IPS-NIHi11 (cell line): ENCODE measurements at places on chromosomes 2 and 18.

DNA sequence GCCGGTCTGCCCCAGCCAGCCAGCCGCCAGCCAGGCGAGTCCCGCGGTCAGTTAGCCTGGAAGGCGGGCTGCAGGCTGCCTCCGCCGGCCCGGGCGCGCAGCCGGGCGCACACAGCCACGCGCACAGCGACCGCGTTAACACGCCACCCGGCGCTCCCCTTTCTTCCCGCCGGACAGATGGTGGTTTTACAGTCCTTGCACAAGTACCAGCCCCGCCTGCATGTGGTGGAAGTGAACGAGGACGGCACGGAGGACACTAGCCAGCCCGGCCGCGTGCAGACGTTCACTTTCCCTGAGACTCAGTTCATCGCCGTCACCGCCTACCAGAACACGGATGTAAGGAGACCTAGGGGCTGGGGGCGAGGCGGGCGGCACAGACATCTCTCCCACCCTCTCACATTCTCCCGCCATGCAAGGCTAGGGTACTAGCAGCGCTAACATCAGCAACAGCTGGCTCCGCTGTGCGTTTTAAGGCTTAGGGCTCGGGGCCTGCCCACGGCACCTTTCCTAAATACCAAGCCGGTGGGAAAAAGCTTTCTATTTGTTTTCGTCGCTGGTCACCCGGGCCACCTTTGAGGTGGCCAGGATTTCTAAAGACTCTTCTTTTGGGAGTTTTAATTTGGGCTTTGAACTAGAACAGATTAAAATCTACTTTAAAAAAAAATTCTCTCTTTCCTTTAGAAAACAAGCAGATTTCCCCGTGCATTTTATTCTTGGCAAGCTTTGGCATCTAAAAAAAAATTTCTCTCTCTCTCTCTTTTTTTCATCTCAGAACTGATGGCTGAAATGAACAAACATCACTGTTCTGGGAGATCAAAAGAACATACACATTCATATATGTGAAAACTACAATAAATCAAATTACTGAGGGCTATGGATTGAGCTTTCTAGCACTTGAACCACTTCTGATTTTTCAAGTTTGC is 2.9 kb downstream of the TBR1 start:
- peak; percentile 49 for DNase-seq

- no peak for DNase-seq
Measured at GRCh38 chr18:4319738-4320677, 135.1 kb downstream of the DLGAP1 start.

- no peak for DNase-seq
Measured at GRCh38 chr2:147500229-147500628, 344.6 kb upstream of the ACVR2A start.

GRCh38 chr2:149601141-149601796 is 13.7 kb upstream of the MMADHC start:
- DNase-seq = no peak

DNA sequence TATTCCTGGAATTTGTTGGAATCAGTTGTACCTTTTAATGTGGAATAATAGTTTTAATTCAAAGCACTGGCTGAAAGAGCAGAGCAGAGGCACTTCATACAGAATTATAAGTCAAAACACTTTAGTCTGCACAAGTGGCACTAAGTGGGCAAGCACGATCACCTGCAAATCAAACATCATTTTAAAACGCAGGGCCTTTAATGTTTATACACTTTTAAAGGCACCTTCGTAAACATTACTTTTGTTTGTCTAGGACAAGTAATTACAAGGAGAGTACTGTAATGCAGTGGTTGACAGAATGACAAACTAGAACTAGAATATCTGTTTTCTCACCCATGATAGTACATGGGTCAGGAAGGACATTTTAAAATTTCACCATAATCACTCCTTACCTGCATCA is 36.4 kb downstream of the LANCL1 start:
- DNase-seq = no peak

GRCh38 chr2:192148620-192149321 is 46.0 kb downstream of the TMEFF2 start:
- DNase-seq = no peak

- peak; percentile 45 for DNase-seq
Measured at GRCh38 chr2:2564300-2565078, 233.4 kb upstream of the MYT1L start.

DNA sequence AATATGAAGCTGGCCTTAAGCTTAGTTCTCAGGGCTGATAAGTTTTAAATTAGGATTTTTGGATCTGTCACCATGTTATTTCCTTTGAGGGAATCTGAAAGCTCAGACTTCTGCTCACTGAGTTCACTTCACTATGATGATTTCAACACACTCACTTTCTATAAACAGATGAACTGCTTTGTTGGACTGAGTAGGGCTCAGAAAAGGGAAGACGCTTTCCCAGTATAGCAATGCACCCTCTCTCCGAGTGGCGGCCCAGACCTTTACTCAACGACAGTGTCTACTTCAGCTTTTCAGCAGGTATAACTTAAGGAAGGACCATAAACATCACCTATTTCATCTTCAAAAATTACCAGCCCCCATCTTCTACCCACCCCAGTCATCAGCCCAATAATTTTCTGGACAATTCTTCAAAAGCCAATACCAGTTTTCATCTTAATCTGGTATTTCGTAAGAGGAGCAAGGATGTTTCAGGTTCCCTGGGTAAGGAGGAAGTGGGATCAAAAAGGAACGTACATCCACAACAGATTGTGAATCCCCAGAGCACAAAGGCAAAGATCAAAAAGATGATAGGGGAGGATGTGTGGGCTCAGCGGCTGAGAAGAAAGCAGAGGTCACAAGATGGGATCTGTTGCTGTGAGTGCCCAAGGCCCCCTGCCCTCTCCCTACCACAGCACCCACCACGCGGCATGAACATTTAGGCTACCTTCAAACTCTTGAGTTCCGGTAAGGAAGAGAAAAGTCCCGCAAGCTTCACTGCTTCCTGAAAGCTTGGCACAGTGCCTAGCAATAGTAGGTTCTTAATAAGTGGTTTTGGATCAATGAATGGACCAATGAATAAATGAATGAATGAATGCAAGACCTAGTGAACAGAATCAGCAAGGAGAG is 41.9 kb downstream of the LPIN2 start:
- DNase-seq = no peak

- DNase-seq = peak; percentile 61
Measured at GRCh38 chr18:11392292-11392691, 217.1 kb upstream of the SLC35G4 start.

DNA sequence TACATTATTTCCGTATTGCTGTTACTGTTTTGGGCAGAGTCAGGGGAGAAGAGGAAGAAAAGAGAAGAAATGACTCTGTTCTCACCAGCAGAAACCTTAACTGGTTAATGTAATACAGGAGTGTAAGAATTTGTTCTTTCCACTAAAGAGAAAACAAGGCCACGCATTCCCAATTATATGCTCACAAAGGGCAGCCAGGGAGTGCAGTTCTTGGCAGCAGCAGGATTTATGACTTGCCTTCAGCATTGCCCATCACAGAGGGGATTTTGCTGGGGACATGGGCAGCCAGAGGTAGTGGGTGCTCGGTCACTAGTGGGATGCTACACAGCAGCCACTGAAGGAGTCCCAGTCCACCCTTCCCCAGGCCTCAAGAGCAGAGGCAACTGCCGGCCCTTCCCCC is 18.4 kb downstream of the MREG start:
- DNase-seq = no peak

GRCh38 chr18:2381539-2381938 is 189.8 kb downstream of the METTL4 start:
- no peak for DNase-seq

- DNase-seq = no peak
Measured at GRCh38 chr2:123453772-123454171, 571.3 kb upstream of the CNTNAP5 start.

GRCh38 chr18:33820517-33821371 is 242.7 kb downstream of the ASXL3 start:
- DNase-seq = no peak

GRCh38 chr18:74595431-74595830 is 2.2 kb upstream of the ZNF407 start:
- DNase-seq = no peak

- DNase-seq = no peak
Measured at GRCh38 chr2:64325852-64326577, 127.9 kb upstream of the LGALSL start.

- DNase-seq = no peak
Measured at GRCh38 chr2:62349788-62350187, 153.9 kb downstream of the B3GNT2 start.

DNA sequence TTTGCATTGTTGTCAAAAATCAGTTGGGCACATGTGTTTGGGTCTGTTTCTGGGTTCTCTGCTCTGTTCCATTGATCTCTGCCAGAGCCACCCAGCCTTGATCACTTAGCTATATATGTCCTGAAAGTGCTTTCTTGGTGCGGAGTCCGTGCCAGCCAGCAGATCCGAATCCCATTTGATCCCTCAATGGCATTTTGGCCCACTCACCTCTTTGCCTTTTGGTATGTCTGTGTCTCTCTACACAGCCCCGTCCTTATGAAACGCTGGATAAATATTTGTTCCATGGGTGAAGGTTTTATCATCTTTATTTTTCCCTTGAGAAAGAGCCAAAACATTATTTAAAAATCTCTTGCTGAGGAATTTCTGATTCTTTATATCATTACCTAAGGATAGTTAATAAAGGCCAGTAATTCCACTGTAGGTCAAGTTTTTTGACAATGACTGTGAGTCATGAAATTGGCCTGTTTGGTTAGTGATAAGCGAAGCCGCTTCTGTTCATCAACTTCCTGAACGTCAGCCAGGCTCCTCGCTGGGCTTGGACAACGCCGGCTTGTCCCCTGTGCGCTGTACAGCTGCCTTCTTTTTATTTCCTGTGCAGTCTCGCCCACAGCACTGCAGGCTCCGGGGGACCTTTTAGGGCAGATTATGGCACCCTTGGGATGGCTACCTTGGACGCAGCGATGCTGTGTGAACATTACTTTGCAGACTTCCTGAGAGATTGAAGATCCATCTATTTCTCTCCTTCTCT is 24.9 kb downstream of the MTCL1 start:
- DNase-seq = no peak

GRCh38 chr2:106147159-106147558 is 46.9 kb downstream of the UXS1 start:
- DNase-seq = no peak

GRCh38 chr2:63436488-63436887 is 151.8 kb downstream of the WDPCP start:
- DNase-seq = no peak

DNA sequence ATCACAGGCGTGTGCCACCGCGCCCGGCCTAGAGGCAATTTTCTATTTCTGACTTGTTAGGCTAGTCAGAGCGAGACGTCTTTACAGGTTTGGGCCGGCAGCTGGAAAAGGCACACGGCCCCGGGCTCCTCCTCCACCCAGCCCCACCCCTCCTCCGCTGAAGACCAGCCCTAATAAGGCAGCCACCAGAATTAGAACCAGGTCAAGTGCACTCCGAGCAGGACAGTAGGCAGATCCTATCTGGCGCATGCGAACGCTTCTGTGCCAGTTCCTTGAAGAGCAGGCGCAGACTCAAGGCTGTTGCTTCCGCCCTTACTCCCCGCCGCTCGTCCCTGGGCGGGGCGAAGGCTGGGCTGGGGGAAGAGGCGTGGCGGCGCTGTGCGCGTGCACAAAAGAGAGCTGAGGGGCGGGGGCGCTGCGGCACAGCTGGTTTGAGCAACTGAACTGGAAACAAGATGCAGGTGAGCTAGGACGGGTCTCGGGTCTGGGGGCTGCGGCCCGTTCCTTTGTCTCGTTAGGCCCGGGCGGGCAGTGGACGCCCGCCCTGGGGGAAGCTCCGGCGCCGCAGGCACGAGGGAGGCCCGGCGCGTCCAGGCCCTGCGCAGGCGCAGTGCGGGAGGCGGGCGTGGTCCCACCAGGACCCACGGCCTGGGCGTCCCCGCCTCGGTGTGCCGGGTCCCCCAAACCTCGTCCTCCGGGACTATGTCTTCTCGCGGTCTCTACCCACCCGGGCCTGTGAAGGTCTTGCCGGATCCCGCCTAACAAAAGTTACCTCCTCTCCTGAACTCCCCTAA is at the start of gene PDCL3:
Gene PDCL3, plus strand, starts transcription at position 381 of the 794 bp plus-strand sequence. Its CDS starts 75 bp downstream, at position 456.
- peak; percentile 96 for DNase-seq

- DNase-seq = no peak
Measured at GRCh38 chr18:74521068-74521725, 13.1 kb upstream of the CNDP1 start.

DNA sequence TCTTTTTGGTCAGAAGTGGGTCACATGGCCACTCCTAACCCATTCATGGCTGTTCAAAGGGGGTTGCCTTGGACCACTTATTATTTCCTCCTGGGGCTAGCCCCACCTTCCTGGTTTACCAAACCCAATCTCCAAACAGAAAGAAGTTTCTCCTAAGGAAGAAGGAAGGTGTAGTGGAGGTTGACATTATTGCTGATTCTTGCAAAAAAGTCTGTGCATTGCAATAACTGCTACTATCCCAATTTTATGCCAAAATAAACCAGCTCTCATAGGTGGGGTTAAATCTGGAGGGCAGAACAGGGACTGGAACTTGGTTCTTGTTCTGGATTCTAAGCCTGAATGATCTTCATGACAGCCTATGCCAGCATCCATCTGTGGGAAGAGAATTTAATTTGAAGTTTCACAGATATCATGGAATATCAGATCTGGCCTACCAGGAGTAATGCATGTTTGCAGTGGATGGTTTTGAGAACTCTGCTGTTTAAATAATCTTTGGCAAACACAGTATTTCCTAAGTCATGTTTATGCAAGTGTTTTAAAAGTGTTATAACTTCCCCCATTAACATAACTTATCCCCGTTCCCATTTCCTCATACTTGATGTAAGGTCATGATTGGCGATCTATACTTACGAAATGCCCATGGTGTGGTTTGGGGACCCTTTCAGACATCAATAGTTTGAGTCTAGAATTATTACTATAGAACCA is 11.9 kb downstream of the ANXA4 start:
- no peak for DNase-seq

GRCh38 chr2:85766229-85766628 is 12.4 kb downstream of the ATOH8 start:
- DNase-seq = no peak

GRCh38 chr2:30566631-30567030 is 119.6 kb downstream of the LCLAT1 start:
- DNase-seq = no peak

DNA sequence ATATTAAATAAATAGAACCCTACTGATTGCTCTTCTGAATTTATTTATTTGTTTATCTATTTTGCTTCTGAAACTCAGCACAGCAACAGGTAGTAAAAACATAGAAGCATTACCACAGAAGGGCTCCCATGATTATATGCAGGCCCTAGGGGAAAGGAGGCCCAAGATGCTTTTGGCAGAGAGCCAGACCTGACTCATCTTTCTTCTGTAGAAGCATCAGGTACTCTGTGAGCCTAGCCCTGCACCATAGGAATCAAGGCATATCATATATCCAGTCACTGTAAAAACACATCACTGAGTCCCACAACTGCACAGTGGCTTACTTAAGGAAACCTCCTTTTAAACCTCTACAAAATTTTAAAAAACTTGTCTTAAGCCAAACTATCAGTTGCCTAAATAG is 1.8 kb downstream of the SCN9A start:
- no peak for DNase-seq

DNA sequence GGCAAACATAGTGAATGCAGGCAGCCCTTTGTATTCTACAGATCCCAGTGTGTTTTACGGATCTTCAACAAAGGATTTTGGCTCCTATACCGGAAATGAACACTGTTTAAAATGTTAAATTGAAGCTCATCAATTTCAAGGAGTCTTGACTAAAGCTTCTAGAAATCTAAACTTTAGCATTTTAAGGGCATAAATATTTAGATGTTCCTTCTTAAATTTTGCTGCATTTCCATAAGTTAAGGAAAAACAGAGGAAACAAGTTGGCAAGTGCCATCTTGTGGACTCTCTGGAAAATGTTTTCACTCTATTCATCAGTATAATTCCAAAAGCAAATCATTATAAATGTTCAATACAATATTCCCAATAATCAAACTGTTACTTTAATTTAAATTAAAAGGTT is 19.6 kb downstream of the CHN1 start:
- DNase-seq = no peak
